Suppressor macrophage treated with lipopolysaccharide for 1 hour (primary cell): ENCODE measurements at places on chromosomes 1 and 21.

DNA sequence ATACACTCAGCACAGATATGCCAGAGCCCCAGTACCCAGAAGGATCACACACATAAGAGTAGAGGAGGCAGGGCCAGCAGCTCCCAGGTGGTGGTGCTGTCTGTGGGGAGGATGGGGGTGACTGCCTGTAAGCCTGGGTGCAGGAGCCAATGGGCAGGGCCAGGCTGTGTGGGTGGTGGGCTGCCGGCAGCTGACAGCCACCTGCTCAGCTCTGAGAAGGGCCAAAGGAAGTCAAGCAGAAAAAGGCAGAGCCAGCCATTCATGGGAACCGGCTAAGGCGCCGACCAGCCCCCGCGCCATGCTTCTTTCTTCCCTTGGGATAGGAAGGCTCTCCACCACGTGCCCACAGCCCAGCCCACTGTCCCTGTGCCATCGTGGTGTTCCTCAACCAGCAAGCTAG lies 14.1 kb downstream of the PIK3C2B start:
- DNase-seq: no peak

- DNase-seq: no peak
Measured at GRCh38 chr1:5507340-5507739, 484.9 kb downstream of the NPHP4 start.

GRCh38 chr1:103106426-103107341 lies 1.6 kb downstream of the COL11A1 start:
- DNase-seq: peak; percentile 41

GRCh38 chr1:99700020-99700419 lies 54.1 kb downstream of the PALMD start:
- DNase-seq: peak; percentile 82

- DNase-seq: peak; percentile 38
Measured at GRCh38 chr1:21384620-21385019, 55.3 kb upstream of the NBPF3 start.

- no peak for DNase-seq
Measured at GRCh38 chr1:185108321-185108720, 48.4 kb downstream of the TRMT1L start.

DNA sequence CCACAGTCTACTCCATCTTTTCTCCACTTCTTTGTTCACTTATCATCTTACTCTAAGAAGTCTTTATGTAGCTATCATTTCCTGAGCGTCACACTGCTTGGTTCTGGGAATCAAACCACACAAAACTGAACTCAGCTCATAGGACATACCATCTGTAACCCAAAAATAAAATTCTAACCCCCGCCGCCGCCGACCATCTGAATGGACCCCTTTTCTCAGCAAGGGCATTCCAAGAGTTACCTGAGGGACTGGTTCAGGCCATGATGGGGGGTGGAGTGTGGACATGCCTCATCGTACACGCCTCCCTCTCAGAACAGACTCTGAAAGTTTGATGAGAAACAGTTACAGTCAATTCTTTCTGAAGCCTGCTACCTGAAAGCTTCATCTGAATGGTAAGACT lies 12.6 kb upstream of the CHI3L2 start:
- DNase-seq: no peak

GRCh38 chr1:3821004-3821403 lies 24.7 kb upstream of the LRRC47 start:
- DNase-seq: no peak

GRCh38 chr1:90605070-90605469 lies 112.0 kb downstream of the BARHL2 start:
- DNase-seq: no peak

GRCh38 chr1:14987829-14988603 lies 165.5 kb upstream of the TMEM51 start:
- DNase-seq: no peak

DNA sequence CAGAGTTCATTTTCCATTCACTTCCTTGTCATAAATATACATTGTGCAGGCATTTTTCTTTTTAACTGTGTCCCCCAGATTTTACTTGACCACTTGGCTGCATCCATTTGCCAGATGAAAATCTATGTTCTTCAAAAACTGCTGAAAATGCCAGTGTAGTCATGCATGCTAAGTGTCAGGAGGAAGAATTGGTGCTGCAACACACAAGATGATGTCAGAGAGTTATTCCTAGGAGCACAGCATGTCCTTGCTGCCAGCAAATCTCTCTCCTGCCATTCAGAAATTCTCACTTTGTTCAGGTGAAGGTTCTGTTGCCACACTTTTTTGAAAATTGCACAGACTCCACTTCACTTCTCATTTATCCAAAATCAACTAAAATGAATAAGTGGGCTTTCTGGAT lies 106.4 kb upstream of the MAGI3 start:
- DNase-seq: no peak

- DNase-seq: no peak
Measured at GRCh38 chr21:41526478-41527087, 18.6 kb upstream of the TMPRSS2 start.

- DNase-seq: no peak
Measured at GRCh38 chr1:168719306-168720111, 9.5 kb downstream of the DPT start.

DNA sequence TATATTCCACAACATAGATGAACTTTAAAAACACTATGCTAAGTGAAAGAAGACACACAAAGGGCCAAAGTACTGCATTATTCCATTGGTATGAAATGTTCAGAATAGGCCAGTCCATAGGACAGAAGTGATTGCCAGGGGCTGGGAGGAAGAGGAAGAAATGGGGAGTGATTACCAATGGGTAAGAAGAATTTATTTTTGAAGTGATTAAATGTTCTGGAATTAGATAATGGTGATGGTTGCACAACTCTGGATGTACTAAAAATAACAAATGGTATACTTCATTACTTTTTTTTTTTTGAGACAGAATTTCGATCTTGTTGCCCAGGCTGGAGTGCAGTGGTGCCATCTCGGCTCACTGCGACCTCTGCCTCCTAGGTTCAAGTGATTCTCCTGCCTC lies 61.7 kb downstream of the CHD5 start:
- no peak for DNase-seq

DNA sequence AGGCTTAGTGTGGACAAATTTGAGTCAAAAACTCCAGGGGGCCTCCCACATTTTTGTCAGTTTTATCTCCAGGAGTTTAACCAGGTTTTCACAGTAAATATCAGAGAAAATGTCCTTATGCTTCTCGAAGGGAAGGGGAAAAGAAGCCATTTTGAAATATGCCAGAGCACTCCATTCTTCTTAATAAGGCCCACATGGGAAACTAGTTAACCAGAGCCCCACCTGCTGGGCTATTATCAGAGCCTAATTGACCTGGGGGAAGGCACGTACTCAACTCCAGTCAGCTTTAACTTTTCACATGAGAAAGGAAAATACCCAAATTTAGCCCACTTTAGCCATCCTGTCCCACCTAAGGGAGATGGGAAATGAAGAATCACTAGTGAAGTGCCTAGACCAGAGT lies 296.3 kb downstream of the PTBP2 start:
- no peak for DNase-seq

DNA sequence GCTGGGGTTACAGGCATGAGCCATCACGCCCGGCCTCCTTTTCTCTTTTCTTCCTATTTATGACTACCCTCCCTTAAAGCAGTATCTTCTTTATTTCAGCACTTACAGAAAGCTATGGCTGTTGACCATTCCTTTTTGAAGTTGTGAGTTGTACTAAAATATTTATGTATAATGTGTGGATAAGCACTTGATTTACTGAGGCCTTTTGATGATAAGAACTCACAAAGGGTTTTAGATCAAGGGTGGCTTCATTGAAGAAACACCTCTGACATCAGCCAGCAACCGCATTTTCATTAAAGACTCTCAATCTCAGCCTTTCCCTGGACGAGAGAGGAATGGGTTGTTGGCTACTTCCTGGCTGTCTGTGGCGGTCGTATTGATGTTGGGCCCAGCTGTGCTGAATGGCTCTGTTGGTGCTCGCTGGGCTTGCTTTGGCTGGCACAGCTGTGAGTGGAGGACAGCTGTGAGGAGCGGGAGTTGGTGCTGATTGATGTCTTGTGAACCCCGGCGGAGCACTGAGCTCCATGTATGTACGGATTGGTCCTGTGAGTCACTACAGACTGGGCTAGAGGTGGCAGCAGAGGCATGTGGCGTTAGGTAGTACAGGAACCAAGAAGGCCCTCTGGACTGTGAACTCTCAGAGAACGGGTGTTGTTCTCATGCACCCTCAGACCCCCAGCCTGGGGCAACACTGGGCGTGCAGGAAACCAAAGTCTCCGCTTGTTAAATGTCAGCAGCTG lies 208.8 kb downstream of the KIF26B start:
- no peak for DNase-seq

- DNase-seq: peak; percentile 91
Measured at GRCh38 chr1:115727706-115728249, 40.7 kb downstream of the CASQ2 start.

- DNase-seq: peak; percentile 53
Measured at GRCh38 chr1:202249436-202249835, 55.8 kb downstream of the LGR6 start.

GRCh38 chr1:246012341-246012740 lies 494.7 kb downstream of the SMYD3 start:
- peak; percentile 48 for DNase-seq

DNA sequence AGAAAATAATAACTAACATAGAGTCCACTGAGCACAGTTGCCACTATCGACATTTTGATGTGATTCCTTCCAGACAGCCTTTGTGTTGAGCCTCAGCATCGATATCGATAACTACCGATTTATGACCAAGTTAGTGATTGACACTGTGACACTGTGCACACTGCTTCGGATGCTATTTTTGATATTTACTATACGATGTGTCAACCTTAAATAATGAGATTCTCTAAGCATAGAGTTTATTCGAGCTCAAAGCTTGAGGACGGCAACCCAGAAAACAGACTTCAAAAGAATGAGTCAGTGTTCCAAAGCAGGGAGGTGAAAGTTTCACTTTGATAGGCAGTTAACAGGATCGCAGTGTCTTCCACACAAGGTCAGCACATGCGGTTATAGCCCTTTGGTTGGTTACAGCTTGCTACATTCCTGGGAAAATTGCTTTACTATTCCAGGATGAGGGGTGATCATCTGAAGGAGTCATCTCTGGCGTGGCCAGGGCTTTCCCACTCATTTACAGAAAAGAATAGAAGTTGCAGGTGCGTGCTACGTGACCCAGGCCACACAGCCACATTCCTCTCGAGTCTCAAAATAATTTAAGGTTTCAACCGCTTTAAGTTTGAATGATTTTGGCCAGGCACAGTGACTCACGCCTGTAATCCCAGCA lies 53.6 kb upstream of the EFHD2 start:
- no peak for DNase-seq

DNA sequence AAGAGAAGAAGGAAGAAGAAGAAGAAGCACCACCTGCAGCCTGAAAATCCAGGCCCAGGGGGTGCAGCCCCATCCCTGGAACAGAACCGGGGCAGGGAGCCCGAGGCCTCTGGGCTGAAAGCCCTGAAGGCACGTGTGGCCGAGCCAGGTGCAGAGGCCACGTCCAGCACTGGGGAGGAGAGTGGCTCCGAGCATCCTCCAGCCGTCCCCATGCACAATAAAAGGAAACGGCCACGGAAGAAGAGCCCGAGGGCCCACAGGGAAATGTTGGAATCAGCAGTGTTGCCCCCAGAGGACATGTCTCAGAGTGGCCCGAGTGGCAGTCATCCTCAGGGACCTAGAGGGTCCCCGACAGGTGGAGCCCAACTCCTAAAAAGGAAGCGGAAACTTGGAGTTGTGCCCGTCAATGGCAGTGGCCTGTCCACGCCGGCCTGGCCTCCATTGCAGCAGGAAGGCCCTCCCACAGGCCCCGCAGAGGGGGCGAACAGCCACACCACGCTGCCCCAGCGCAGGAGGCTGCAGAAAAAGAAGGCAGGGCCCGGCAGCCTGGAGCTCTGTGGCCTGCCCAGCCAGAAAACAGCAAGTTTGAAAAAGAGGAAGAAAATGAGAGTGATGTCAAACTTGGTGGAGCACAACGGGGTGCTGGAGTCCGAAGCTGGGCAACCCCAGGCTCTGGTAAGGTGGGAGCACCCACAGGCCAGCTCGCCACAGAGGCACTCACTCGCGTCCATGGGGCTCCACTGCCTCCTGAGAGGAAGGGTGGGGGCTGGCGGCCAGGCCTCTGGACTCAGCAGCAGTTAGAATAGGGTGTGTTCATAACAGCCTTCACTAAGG lies 28.4 kb downstream of the RRP1B start:
- DNase-seq: peak; percentile 40

- no peak for DNase-seq
Measured at GRCh38 chr1:2611031-2611501, 21.8 kb downstream of the MMEL1 start.

DNA sequence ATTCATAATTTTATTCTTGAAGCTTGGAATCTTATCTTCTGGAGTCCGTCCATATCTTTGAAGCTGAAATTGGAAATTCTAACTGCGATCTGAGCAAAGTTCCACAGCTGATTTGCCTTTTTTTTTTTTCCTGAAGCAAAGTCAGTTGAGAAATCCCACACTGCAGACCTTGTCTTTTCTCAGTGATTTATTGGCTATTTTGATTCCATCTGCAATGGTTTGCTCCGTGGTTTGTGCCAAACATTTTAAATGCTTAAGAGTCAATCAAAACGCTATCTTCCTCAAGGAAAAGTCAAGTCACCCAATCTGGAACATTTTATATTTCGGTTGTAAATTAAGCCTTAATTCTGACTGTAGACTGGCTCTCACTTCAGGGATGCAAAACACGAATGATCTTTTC lies 88.2 kb upstream of the GRIK1 start:
- DNase-seq: no peak

DNA sequence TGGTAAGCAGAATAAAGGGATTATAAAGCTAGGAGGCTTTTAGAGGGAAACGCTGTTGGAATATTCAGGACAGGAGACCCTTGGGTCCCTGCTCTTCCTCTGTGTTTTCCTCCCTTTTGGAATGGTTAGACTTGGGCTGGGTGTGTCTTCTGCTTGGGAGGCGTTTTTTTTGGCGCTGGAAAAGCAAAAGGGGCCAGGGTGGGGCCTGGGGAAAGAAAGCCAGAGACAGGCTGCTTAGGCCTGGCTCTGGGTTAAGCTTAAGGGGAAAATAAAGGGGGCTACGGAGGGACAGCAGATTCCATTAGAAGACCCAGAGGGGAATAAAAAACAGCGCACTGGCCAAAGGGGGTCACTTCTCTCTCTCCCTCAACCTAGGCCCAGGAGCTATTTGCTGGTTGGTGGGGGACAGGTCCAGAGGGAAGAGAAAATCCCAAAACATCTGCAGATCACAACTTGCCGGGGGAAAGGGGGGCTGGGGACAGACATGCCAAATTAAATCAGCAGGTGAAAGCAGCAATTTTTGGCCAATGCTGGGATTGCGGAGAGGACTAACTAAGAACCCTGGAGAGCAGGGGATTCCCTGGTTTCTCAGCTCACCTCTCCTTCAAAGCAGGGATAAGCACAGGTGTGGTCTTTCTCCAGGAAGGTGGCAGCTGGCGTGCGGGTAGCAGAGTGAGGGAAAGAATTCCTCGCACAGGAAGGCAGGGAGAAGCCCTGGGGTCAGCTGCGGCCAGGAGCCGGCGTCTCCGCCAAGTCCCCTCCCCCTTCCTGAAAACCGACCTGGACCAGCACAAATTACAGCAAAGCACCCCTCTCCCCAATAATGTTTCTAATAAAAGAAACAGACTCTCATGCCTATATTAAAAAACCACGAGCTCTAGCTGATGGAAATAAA lies 82.2 kb upstream of the AK4 start:
- no peak for DNase-seq

DNA sequence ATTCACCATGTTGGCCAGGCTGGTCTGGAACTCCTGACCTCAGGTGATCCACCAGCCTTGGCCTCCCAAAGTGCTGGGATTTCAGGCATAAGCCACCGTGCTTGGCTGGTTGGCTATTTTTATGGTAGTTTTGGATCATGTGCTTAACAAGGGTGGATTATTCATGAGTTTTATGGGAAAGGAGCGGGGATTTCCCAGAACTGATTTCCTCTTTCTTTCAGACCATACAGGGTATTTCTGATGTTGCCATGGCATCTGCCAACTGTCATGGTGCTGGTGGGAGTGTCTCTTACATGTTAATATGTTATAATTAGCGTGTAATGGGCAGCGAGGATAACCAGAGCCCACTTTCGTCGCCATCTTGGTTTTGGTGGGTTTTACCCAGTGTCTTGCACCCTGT lies 3.2 kb downstream of the TRPM2 start:
- peak; percentile 95 for DNase-seq
